EH (cell line): ENCODE measurements at places on chromosomes 4 and X.

DNA sequence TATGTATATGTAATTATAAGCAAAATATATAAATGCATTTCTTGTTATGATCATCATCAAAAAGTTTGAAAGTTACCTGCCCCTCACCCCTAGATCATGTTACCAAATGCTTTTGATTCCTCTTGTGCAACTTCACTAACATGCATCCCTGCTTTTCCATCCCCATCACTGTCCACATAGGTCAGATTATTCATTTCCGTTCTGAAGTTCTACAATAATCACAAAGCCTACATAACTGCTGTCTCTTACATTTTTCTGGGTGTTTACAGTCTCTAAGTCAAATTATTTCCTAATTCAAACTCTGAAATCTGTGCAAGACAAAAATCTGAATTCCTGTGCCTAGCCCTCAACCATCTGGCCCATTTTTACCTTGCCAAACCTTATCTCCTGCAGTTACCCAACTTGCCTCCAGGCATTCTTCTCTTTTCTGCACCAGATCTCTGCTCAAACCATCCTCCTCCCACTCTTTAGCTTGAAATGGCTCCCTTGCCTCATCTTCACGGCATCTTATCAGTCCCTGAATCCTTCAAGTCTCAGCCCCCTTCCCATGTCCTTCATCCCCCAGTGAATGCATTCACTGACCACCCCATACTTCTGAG, 42.4 kb upstream of the SLC39A8 start:
- DNase-seq = no peak

DNA sequence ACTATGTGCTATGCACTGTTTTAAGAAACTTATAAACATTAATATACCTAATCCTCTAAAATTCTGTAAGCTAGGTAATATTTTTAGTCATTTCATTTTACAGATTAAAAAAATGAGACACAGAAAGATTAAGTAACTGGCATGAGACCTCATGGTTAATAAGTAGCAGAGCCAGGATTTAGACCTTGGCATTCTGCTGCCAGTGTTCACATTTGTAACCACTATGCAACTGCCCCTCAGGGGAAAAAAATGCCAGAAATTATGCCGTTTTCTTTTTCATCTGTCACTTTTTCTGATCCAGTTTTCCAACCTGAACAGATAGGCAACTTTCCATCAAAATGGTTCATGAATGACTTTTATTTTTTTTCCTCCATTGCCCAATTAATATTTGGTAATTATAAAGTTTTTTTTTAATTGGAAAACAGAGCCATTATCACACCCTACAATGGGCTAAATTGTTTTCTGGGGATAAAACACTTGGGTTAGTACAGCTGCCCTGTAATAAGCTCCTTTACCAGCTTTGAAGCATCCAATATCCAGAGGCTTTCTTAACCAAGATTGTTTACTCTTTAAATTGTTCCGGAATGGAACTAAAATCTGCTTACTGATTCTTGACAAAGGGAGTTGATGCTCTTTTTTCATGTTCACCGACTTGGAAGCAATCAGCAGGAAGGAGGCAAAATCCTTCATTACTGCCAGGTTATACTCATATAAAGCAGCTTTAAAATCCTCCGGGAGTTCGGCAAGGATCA, 56.4 kb upstream of the DDX60 start:
- DNase-seq = no peak

- DNase-seq = peak; percentile 25
Measured at GRCh38 chrX:41730081-41730480, 6.1 kb downstream of the GPR82 start.

- DNase-seq = peak; percentile 46
Measured at GRCh38 chr4:127959794-127960193, 5.2 kb downstream of the MFSD8 start.

- DNase-seq = peak; percentile 94
Measured at GRCh38 chrX:110086916-110087484, 84.1 kb downstream of the TMEM164 start.

DNA sequence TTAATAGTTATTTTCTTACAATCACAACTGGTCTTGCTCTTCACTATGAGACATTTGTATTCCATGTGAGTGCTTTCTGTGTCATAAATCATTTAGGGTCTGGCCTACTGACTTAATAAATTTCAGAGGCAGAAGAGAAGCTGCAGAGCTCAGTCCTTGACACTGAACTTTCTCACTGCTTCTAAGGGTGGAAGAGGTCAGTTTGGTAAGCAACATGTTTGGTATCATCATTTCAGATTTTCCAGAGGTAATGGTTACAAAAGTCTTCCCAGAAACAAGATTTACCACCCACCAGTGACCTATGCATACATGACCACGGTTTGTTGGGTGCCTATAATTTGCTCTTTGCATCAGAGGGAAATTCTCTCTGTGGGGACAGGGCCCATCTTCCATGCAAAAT, 148.6 kb downstream of the NR3C2 start:
- DNase-seq = no peak

DNA sequence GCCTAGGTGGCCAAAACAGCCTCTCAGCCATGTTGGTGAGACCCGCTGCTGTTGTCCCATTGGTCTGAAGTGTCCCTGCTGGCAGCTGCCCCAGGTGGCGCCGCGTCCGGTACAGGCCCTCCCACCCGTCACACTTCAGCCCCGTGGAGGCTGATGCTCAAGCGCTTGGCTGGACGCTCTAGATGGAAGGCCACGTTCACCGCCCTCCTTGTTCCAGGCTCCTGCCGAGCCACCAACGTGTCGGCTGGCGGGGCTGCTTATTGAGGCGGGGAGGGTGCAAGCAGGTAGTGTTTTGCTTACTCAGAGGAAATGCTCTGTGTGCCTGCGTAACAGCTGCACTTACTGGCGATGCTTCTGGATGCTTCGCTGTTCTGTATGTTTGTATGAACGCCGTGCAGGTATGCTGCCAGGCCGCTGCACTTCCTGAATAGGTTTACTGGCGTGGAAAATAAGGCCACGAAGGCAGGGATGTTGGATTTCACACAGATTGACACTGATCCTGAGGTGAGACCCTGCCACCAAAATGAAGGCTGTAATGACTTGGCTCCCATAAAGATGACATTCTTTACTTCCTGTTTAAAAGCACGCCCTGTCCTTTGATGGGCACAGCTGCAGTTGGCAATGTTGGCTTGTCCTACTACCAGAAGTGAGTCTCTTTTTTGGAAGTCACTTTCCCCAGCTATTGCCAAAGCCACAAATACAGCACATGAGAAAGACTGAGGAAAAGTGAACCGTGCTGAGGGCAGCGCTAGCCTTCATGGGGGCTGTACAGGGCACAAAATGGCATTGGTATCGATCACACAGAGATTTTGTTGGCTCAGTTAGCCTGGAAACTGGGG, 21.0 kb upstream of the CLCN4 start:
- DNase-seq = no peak

DNA sequence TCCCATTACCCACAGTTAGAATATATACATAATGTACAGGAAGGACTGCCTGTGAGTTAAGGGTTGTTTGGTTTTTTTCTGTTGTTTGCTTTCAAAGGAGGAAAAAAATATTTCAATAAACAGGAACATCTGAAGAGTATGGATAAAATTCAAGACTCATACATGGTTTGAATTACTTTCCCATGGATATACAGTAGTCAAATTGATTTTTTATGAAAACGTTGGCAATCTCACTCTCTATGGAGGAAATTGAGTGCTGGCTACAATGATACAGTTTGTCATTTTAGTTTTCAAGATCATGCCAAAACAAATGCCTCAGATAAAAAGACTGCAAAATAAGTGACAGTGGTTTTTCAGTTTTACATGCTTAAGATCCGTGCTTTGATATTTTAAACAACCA, 116.6 kb downstream of the SH3RF1 start:
- no peak for DNase-seq

GRCh38 chr4:139214039-139214534, 37.1 kb upstream of the ELF2 start:
- DNase-seq = peak; percentile 15

- peak; percentile 66 for DNase-seq
Measured at GRCh38 chrX:68685685-68686084, 38.2 kb downstream of the STARD8 start.

DNA sequence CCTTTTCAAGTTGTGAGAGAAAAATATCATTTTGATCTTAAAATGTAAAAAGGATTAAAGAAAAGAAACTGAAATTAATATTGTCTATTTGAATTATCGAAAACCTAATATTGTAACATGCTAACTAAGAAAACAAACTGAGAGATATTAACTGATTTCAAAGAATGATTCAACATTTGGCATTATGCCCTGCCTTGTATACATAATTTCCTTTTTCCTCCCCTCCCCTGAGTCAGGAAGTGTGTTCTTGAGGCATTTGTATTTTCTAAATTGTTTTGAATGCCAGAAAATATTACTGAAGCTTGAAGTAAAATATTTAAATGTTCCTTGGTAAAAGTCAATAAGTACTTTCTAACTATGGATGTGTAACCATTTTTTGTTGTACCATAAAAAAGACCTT, 49.4 kb downstream of the RPS6KA3 start:
- peak; percentile 63 for DNase-seq

DNA sequence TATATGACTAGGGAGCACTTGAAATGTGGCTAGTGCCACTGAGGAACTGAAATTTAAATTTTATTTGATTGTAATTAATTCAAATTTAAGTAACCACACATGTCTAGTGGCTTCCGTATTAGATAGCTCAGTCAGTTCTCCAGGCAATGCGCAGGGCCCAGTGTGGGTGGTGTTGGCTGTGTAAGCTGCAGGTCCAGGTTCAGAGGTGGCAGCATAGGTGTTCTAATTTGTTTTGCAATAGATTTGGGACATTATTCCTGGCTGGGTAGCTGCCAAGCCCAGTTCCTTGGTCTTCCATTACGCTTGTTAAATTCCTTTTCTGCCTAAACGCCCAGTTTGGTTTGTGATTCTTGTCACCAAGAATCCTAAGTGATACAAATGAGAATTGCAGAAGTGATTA, 79.5 kb downstream of the FAM184B start:
- no peak for DNase-seq
